ENCODE measurements at places on chromosomes 4 and X. TPM values are rescaled to one million over a fixed set of nuclear protein-coding genes. Genes with fewer than 3 reads are reported as not detected.
A peak's percentile ranks its signal among the peaks of the same experiment; 100 is the strongest.

DNA sequence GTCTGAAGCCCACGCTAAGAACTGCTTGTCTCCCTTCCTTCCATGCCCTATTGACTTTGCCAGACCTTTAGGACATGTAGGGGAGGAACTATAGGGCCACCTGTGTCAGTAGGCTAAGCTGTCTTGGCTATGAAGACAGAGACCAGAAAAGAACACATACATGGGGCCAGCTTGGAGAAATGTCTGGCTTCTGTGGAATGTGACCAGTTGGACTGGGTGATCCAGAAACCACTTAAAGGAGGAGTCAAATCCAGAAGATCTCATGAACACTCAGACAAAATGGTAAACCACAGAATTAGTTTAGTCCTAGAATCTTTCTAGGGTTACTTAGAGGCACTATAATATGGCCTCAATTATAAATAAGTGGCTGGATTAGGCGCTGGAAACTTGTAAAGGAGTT lies 42.0 kb downstream of the PHKA2 start:
- no peak for DNase-seq

The LDB2 gene
- polyA plus RNA-seq: 36.6 TPM

DNA sequence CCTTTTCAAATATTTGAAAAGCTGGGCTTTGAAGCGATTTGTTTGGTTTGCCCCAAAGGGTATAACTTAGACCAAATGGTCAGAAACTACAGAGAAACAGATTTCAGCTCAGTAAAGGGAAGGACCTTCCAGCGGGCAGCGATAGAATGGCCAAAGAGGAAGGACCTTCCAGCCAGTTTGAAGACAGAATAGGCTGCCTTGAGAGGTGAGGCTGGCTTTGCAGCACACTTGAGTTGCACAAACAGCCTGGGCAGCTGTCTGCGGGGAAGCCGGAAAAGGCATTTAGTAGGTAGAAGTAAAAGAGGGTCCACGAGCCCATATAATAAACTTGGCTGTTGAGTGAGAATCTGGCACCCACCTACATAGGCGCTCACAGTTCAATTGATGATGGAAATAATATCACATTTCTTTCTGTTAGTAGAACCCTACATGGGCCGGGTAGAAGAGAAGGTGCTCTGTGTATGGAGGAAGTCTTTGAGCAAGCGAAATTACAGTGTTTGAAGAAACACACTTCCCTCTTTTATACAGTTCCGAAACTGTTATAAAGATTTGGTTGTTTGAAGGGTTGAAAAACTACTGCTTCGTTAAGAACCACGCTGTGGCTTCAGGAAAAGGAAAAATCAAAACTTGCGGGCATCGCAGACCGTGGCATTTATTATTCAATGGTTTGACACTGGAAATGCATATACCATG lies 75.0 kb upstream of the SORBS2 start:
- no peak for DNase-seq

DNA sequence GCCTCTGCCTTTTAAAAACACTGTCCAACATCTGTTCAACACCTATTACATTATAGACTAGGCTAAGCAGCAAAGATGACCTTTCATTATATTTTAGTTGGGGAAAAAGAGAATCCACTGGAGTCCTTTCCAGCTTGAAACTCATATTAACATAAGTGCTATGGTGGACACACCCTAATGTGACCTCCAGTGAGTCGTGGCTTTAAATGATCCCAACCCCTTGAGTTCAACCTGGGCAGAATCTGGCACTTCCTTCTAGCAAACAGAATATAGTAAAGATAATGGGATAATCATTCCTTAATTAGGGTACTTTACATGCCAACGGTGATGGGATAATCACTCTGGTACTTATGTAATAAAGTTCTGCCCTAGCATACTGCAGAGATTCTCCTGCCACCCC lies 162.6 kb downstream of the MAB21L2 start:
- DNase-seq: no peak

DNA sequence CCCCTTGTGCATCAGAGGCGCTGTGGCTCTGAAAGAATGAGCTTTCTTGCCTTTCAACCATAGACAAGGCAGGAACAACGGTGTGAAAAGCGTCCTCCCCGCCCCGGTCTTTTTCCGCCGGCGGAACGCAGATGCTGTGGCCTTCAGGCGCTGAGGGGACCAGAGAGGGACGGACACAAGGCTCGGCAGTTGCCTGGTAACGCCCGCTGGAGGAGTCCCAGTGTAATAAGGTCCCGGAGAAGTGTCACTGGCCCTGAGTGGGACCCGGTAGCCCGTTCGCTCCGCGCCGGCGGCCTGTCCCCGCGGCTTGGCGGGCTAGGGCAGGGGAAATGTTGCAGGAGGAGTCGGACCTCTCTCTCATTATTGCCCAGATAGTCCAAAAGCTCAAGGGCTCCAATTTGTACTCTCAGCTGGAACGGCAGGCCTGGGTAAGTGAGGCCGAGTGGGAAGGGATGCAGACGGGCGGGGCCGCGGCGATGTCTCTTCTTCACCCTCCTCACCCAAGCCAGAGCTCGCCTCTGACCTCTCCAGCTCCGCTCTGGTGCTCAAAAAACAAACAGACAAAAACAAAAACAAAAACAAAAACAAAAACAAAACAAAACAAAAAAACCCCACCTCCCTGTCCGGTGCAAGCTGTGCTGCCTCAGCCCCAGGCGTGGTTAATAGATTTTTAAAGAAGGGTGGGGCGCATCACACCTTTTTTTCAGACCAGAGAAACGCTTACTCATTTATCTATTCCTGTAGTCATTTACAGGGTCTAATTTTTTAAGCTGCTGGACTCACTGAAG lies at the start of gene TBC1D19:
TBC1D19 (plus strand) TSS at position 220 of the 788 bp plus-strand sequence; CDS start at position 330, 110 bp downstream.
- DNase-seq: peak; percentile 71

- DNase-seq: no peak
Observed at GRCh38 chrX:13570261-13570605, 832 bp downstream of the EGFL6 start.

- no peak for DNase-seq
Observed at GRCh38 chr4:124325690-124326089, 386.8 kb downstream of the ANKRD50 start.

The RHOXF2B gene
- not detected for polyA plus RNA-seq

DNA sequence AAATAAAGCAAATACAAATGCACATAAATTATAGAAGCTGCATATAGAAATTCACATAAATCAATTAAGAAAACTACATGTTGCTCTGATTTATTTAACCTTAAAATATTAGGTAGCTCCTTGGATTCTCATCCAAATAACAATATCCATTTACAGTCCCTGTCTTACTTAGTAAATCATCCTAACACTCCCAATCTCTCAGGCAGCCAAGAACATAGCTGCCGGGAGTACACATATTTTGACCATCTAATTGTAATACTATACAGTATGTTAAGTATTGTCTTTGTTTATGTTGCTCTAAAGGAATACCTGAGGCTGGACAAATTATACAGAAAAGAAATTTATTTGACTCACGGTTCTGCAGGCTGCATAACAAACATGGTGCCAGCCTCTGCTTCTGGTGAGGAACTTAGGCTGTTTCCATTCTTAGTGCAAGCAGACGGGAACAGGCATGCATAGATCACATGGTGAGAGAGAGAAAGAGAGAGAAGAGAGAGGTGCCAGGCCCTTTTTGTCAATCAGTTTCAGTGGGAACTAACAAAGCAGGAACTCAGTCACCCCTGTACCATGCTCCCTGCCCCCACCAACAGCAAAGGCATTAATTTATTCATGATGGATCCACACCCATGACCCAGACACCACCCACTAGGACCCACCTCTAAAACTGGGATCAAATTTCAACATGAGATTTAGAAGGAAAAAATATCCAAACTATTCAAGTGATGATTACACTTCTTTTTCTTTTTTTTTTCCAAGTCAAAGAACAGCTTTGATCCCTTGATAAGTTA lies 614.8 kb upstream of the TECRL start:
- no peak for DNase-seq

The TXK gene
- 0.48 TPM for polyA plus RNA-seq

- DNase-seq: no peak
Observed at GRCh38 chr4:47835494-47835893, 2.4 kb downstream of the CORIN start.

The ITM2A gene
- polyA plus RNA-seq: 673 TPM

DNA sequence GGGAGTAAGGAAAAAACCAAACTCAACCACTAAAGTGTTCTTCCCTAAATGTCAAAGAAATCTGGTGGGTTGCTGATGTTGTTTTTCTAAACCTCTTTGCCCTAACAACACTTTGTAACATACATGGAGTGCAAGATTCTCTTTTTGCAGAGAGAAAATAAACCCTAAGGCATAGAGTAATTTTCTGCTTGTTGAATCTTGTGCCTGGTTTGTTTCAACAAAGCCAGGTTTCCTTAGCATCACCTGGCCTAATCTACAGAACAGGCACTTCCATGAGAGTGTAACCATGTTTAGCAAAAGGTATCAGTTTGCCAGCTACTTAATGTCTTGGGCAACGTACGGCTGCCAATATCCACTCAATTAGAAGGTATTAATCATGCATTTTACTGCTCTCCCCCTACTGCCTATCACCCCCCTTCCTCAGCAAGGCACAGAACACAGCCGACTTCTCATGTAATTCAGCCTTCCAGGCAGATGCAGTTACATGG lies 219.2 kb downstream of the MAML3 start:
- no peak for DNase-seq

The TRIM75 gene
- polyA plus RNA-seq: 0.10 TPM
